ENCODE measurements at places on chromosomes 3 and 15. TPM values are rescaled to one million over a fixed set of nuclear protein-coding genes. Genes with fewer than 3 reads are reported as not detected.

The DNAH12 gene
- 0.22 TPM for total RNA-seq

The GOLGA8S gene
- total RNA-seq: 0.09 TPM

The CPN2 gene
- not detected for total RNA-seq

The TTLL13 gene
- 0.96 TPM for total RNA-seq

The MAGEL2 gene
- total RNA-seq: not detected

- H3K4me3 ChIP-seq: no peak overlapping the region
- peaks cover 21% of the 10 kb centered on the region for H3K4me1 ChIP-seq
- no peaks in the 10 kb centered on the region for H3K27me3 ChIP-seq
- DNase-seq: no peak
Measured at GRCh38 chr3:185534511-185534910, 17.9 kb downstream of the LIPH start.

DNA sequence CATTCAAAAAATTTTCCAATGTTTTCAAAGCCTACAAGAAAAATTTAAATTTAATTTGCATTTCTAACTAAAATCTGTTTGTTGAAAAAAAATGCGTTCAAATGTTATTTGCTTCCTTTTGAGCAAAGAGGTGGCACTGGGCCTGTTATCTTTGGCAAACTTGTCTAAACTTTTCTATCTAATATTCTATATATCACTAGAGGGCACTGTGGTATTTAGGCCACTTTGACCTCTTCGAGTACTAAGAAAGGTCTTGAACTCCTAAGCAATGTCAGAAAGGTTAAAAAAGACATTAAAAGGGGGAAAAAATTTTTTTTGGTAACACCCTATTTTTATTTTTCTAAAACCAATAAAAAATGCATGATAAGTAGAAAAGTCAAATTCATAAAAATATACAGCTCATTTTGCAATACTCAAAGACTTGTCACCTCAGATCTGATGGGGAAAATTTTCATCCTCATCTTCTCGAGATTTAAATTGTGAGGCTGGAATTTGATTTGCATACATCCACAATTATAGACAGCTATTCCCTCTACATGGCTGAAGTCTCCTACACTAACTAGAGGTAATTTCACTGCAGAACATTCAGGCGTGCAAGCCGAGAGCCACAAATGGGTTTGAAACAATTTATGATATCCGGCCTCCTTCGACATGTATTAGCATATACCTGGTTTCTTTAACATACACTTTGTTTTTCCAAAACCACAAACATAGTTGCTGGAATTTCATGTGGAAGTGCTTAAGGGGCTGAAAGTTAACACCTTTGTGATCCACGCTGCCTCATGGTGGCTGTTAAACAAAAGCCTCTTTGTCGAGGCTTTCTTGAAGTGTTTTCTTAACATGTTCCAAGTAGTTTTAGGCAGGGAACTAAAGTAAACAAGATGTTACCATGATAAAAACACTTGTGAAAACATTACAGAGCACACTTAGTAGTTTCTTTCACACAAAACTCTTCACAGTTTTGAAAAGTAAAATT lies 576.4 kb downstream of the FOXP1 start:
- H3K4me3 ChIP-seq: no peak overlapping the region
- DNase-seq: no peak
- H3K27me3 ChIP-seq: no peaks in the 10 kb centered on the region

DNA sequence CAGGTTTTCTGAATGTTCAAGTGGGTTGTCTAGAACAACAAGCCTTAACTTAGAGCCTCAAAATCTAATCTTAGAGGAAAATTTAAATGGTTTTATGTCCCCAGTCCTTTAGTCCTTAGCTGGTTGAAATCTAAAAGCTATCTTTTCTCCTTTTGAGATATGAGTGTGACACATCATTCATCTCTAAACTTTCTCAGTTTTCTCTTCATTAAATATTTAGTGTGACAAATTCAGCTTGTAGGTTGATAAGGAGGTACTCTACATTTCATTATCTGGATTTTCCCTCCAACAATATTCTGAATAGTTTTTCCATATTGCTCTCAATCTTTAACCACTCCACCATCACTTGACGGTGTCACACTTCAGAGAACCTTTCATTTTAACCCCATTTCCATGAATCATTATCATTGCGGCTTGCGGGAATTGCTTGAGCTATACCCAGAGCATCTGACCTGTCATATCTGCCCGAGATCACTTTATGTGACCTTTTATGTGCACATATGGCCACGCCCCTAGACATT lies 16.1 kb upstream of the ATP8B4 start:
- H3K4me1 ChIP-seq: no peaks in the 10 kb centered on the region
- no peak for DNase-seq
- H3K4me3 ChIP-seq: no peak overlapping the region
- H3K36me3 ChIP-seq: no peaks in the 10 kb centered on the region

DNA sequence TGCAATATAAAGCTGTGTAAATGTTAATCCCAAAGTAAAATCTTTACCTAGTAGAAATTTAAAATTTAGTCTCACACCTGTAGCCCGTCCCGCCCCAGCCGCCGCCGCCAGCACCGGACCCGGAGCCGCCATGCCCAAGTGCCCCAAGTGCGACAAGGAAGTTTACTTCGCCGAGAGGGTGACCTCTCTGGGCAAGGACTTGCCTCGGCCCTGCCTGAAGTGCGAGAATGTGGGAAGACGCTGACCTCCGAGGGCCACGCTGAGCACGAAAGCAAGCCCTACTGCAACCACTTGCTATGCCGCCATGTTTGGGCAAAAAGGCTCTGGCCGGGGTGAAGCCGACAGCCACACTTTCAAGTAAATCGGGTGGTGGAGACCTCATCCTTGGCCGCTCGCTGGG lies 22.1 kb upstream of the TOP2B start:
- no peak for DNase-seq
- no peaks in the 10 kb centered on the region for H3K27me3 ChIP-seq
- no peaks in the 10 kb centered on the region for H3K4me1 ChIP-seq
- no peaks in the 10 kb centered on the region for H3K36me3 ChIP-seq
- no peak overlapping the region for H3K27ac ChIP-seq
- H3K4me3 ChIP-seq: no peak overlapping the region

DNA sequence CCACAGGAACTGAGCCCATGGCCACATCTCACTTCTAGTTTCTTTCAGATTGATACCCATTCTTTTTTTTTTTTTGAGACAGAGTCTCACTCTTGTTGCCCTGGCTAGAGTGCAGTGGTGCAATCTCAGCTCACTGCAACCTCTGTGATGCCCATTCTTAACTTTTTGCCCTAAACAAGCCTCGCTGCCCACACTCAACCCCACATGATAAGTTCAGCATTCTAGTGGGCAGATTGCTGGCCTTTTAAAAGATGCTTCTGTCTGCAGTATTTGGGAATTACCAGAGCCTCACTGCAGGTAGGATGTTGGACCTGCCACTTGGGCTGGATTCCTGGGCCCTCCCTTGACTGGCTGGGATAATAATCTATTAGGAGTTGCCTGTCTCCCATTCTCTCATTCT lies 51.0 kb downstream of the TRANK1 start:
- no peaks in the 10 kb centered on the region for H3K36me3 ChIP-seq
- DNase-seq: no peak
- no peak overlapping the region for H3K27ac ChIP-seq

- no peak overlapping the region for H3K4me3 ChIP-seq
- no peaks in the 10 kb centered on the region for H3K27me3 ChIP-seq
- H3K27ac ChIP-seq: no peak overlapping the region
- DNase-seq: no peak
- peaks cover 31% of the 10 kb centered on the region for H3K4me1 ChIP-seq
Measured at GRCh38 chr3:195865752-195866151, 42.6 kb downstream of the TNK2 start.

GRCh38 chr3:141915766-141916165 lies 39.3 kb downstream of the ATP1B3 start:
- H3K27ac ChIP-seq: no peak overlapping the region
- H3K4me1 ChIP-seq: no peaks in the 10 kb centered on the region
- no peaks in the 10 kb centered on the region for H3K27me3 ChIP-seq

- no peak overlapping the region for H3K4me3 ChIP-seq
- no peak for DNase-seq
- peaks cover 4% of the 10 kb centered on the region for H3K4me1 ChIP-seq
- H3K36me3 ChIP-seq: no peaks in the 10 kb centered on the region
- no peaks in the 10 kb centered on the region for H3K27me3 ChIP-seq
- H3K27ac ChIP-seq: no peak overlapping the region
Measured at GRCh38 chr3:111314181-111314873, 227.7 kb upstream of the CD96 start.

- no peaks in the 10 kb centered on the region for H3K4me1 ChIP-seq
- H3K27ac ChIP-seq: no peak overlapping the region
- H3K36me3 ChIP-seq: no peaks in the 10 kb centered on the region
- no peaks in the 10 kb centered on the region for H3K27me3 ChIP-seq
- H3K4me3 ChIP-seq: no peak overlapping the region
Measured at GRCh38 chr15:70058642-70059360, 38.9 kb downstream of the TLE3 start.

DNA sequence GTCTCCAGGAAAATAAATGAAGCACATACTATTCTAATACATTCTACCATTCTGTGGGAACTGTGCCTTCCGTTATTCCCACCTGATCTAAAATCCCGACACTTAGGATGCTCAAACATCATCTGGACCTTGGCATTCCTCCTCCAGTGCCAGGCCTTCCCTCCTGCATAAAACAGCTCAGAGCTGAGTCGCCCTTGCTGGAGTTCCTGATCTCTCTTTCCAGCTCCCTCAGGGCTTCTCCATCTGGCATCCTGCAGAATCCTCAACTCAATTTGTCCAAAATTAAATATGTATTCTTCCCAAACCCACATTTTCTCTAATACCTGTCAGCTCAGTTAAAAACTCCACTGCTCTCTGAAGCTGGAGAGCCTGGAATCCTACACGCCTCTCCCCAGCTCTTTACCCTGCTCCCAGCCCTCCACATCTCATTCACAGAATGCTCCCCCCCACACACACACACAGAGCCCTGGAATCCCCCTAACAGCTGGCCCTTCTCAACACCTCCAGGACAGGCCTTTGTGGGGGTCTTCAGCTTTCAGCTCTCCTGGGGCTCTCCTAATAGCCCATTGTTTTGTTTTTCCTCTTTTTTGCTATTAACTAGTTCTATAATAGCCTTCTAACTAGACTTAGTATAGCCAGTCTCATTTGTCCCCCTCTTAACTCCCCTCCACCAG lies 78.5 kb downstream of the HMG20A start:
- H3K4me3 ChIP-seq: no peak overlapping the region
- H3K4me1 ChIP-seq: peaks cover 50% of the 10 kb centered on the region
- no peak for DNase-seq
- no peak overlapping the region for H3K27ac ChIP-seq
- no peaks in the 10 kb centered on the region for H3K36me3 ChIP-seq

- no peaks in the 10 kb centered on the region for H3K36me3 ChIP-seq
- H3K4me3 ChIP-seq: no peak overlapping the region
- H3K27me3 ChIP-seq: no peaks in the 10 kb centered on the region
- no peak for DNase-seq
Measured at GRCh38 chr3:52880047-52880446, 17.3 kb downstream of the STIMATE start.

DNA sequence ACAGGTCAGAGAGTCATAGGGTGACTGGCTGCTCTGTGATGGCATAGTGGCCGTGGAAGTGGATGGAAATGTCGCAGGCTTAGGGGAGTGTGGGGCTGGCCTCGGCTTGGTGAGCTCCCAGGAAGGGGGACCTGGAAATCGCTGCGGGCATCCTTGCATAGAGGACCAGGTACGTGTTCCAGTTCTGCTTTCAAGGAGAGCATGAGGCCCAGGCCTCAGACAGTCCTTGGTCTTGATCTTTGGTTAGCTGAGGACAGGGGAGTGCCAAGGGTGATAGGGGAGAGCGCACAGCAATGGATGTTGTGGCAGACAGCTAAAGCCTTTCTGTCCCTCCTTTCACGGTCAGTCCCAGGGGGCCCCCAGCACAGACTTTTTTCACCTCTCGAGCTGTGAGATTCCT lies 110.5 kb downstream of the SNRPN start:
- H3K4me3 ChIP-seq: no peak overlapping the region
- H3K4me1 ChIP-seq: no peaks in the 10 kb centered on the region
- no peak for DNase-seq
- no peaks in the 10 kb centered on the region for H3K27me3 ChIP-seq
- H3K27ac ChIP-seq: no peak overlapping the region

GRCh38 chr3:146350852-146351251 lies 99.9 kb upstream of the PLSCR4 start:
- H3K4me1 ChIP-seq: no peaks in the 10 kb centered on the region
- H3K36me3 ChIP-seq: no peaks in the 10 kb centered on the region
- DNase-seq: no peak

DNA sequence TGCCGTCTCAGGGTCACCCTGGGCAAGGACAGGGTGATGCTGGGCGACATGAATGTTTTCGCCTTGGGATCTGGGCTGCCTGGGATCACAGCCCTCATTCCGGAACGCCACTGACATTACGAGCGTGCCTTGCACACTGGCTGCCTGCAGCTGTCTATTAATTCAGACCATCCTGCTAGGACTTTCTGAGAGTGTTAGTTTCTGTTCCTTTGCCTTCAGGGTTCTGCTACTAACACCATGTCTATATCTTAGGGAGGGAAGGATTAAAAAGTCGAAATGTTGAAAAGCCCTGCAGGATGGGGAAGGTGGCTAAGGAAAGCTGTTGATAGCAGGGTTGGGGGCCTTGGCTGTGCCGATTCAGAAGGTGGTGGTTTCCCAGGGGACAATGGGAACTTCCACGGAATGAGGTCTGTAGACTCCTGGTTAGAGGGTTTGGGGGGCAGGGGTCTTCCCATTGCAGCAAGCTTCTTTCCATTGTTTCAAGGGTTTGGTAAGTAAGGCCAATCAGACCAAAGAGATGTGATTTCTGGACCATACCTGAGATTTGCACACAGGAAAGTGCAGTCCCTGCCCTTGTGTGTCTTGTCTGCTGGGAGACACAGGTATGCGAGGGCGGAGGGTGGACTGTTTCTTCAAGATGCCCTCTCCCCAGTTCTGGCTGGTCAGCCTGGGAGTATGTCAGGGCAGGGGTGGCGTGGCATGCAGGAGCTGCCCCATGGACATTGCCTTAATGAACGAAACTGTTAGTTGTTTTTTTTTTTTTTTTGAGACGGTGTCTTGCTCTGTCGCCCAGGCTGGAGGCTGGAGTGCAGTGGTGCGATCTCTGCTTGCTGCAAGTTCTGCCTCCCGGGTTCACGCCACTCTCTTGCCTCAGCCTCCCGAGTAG lies 50.9 kb downstream of the RGMA start:
- H3K27ac ChIP-seq: no peak overlapping the region
- no peaks in the 10 kb centered on the region for H3K4me1 ChIP-seq
- no peak for DNase-seq
- no peaks in the 10 kb centered on the region for H3K27me3 ChIP-seq
- no peaks in the 10 kb centered on the region for H3K36me3 ChIP-seq

Measured in PC-9 (cell line).